Stimulated activated CD4-positive, alpha-beta T cell treated with anti-CD3 and anti-CD28 coated beads, Interleukin-15, amount 100 ng/mL, for 48 hours (primary cell): ENCODE measurements at places on chromosomes 2 and 18.

GRCh38 chr2:181578829-181579228, 78.1 kb downstream of the CERKL start:
- no peak for DNase-seq

DNA sequence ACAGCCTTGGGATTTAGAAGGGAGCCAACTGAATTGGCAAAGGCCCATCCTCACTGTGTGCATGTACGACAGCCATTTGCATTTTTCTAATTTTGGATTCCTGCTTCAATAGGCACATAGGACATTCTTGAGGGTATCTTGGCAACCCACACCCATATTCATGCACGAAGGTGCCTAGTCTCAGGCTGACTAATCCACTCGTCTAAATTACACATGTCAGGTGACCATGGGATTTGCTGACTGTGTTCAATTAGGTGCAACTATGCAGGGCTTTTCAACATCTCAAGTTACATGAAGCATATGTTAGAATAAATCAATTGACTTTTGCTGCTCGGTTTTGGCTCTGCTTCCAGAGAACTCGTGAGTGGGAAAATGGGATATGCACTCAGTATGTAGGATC, 249.7 kb downstream of the SP3 start:
- DNase-seq = no peak

DNA sequence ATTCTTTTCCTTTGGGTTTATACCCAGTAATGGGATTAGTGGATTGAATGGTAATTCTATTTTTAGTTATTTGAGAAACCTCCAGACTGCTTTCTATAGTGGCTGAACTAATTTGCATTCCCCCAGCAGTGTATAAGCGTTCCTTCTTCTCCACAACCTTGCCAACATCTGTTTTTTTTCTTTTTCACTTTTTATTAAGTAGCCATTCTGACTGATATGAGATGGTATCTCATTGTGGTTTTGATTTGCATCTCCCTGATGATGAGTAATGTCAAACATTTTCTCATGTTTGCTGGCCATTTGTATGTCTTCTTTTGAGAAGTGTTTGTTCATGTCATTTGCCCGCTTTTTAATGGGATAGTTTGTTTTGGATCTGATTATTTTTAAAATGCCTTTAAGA, 64.1 kb upstream of the MEIS1 start:
- no peak for DNase-seq

GRCh38 chr2:140905083-140905781, 1225.6 kb downstream of the LRP1B start:
- DNase-seq = no peak

- DNase-seq = no peak
Measured at GRCh38 chr18:9101730-9102507, 580 bp upstream of the NDUFV2 start.

GRCh38 chr18:3723554-3723953, 273.6 kb downstream of the TGIF1 start:
- no peak for DNase-seq

DNA sequence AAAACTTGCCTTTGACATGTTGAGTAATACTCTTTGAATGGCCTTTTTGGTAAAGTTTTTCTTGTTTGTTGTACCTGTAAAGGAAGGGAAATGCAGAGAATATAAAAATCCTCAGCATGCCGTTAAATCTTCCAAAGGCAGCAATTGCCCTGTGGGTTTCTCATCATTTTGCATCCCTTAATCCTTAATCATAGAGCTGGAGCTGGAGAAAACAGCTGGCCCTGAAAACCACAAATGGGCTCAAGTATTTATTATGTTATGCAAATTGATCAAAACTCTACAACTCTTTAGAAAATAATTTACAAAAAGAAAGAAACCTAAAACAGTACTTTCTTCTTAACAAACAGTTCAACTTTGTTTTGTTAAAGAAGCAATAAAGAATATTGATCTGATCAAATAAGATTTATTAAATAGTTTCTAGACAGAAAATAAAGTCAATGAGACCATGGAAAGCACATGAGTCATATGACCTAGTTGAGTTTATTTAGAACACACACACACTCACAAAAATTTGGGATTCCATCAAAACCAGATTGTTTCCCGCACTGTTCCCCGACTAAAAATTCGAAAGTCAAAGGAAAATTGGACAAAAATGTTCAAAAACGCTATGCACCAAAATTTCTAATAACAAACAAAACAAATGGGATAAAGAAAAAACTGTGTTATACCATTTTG, 309.0 kb downstream of the GULP1 start:
- no peak for DNase-seq

- no peak for DNase-seq
Measured at GRCh38 chr2:227848586-227848985, 22.8 kb upstream of the DAW1 start.

GRCh38 chr18:78127041-78127440, 852.6 kb upstream of the SALL3 start:
- DNase-seq = no peak

- DNase-seq = no peak
Measured at GRCh38 chr2:121536850-121537557, 6.3 kb downstream of the RNU4ATAC start.

GRCh38 chr2:28499282-28499681, 3.4 kb downstream of the PLB1 start:
- DNase-seq = no peak

DNA sequence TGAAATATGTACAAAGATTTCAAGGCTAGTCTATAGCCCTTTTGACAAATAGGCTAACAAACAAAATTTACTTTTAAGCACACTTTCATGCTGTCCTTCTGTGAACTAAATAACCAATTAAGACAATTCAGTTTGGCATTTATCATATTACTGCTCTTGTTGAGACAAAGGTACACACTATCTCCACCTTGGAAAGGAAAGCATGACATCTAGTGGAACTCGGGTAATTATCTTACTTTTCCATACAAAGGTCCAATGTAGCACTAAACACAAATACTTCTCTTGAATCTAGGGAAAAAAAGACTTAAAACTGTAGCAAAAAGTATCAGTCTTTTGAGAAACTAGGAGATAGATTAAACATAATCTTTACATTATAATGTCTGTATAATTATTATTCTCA, 125.0 kb upstream of the CD226 start:
- DNase-seq = no peak

- no peak for DNase-seq
Measured at GRCh38 chr2:124816007-124816406, 790.9 kb downstream of the CNTNAP5 start.

DNA sequence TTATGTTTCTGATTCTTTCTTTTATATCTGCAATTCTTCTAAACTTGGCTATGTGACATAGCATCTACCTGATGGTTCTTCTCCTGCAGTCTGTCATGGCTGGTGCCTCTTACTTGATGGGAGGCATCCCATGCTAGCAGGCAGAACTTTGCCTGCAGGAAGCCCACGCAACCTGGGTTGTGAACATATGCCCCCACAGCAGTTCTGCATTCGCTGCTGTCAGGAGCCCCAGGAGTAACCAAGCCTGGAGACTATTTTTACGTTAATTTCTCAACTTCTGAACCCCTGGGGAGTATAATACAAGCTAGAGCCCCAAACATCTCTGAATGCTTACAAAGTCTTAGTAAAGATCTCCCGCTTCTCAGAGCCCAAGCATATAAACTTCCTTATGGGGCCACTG, 12.1 kb downstream of the FAM168B start:
- no peak for DNase-seq

DNA sequence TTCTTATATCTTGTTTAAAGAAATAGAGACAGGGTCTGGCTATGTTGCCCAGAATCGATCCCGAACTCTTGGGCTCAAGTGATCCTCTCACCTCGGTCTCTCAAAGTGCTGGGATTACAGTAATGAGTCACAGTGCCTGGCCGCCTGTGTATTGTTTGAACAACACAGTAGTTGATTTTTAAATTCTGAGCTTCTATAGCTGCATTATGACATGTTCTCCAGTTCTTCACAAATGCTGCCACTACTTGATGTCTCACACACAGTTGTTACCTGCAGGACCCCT, 7.7 kb upstream of the RHOB start:
- no peak for DNase-seq

DNA sequence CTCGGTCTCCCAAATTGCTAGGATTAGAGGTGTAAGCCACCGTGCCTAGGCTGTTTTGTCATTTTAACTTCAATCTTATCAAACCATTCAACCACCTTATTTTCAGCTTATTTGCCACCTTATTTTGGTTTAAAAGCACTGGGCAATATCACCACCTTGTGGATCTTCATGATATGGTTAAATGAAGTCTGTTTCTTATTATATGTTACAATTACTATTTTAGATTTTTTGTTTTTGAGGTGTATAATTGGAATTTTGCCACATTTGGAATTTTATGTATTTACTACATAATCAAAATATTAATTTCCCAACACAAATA, 43.8 kb upstream of the SCN9A start:
- no peak for DNase-seq

- DNase-seq = no peak
Measured at GRCh38 chr2:157377861-157378260, 52.2 kb upstream of the ERMN start.

- no peak for DNase-seq
Measured at GRCh38 chr2:180000434-180000833, 6.7 kb downstream of the CWC22 start.

GRCh38 chr18:75723521-75724340, 296.2 kb upstream of the SMIM21 start:
- no peak for DNase-seq

DNA sequence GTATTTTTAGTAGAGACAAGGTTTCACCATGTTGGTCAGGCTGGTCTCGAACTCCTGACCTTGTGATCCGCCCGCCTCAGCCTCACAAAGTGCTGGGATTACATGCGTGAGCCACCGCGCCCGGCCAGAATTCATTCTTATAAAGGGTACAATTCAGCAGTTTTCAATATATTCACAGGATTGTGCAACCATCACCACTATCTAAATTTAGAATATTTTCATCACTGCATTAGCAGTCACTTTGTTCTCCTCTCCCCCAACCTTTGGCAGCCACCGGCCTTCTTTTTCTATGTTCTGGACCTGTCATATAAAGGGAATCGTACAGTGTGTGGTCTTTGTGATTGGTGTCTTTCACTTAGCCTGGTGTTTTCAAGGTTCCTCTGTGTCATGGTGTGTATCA, 40.7 kb downstream of the TCF7L1 start:
- DNase-seq = no peak

- DNase-seq = no peak
Measured at GRCh38 chr2:38216886-38217285, 140.9 kb upstream of the CYP1B1 start.

DNA sequence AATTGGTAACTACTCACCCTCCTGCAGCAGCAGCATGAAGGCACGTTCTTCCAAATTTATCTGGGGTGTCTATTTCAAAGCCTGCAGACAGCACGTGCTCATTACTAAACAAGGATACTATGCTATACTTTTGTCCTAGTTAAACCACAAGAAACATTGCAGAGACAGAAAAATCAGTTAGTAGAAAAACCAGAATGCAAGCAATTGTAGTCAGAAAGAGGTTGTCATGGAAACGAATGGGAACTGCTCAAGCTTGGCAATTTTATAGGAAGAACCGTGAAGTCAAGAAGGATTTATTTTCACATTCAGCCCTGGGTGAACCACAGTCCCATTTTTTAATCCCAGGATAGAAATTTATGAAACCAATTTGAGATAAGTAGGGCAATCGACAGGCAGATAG, 162.2 kb upstream of the PGAP1 start:
- DNase-seq = no peak

DNA sequence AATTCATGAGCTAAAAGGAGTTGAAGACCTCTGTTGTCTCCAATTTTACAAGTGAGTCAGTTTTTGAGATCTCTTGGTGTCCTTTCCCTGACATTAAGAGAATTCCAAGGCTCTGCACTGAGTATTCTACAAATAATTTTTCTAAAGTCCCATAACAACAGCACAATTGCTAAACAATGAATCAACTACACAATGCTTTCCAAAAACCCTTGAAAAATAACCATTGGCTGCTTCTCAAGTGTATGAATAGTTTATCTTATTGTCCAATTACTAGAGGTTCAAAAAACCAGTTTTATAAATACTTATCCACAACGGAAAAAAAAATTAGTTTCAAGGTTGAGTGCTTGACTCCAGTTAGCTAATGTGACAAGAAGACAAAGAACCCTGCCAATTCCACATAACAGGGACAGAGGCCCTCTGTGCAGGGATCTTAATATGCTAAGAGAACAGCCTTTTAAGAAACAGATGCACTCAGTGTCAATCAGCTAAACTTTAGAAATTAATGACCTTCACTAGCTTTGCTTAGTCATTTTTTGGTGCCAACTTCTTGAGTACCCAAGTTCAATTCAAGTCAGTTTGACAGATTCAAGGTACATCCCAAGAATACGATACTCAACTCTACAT, 266.6 kb upstream of the CYP26B1 start:
- no peak for DNase-seq

DNA sequence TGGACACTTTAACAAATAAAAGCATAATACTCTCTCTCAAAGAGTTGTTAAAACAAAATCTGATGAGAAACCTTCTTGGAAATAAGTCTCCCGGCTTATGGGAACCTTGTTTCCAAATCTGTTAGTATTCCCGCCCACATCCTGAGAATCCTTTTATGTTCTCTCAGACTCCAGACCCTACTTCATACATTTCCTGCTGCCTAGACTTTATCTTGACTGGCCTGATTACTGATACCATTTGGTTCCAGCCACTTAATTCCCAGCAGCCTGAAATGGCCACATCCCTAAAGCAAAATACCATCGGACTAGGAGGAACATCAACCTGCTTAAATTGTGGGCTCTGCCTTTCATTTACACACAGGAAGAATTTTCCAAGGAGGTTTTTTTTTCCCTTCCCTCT, 79.1 kb upstream of the CYP1B1 start:
- DNase-seq = no peak

DNA sequence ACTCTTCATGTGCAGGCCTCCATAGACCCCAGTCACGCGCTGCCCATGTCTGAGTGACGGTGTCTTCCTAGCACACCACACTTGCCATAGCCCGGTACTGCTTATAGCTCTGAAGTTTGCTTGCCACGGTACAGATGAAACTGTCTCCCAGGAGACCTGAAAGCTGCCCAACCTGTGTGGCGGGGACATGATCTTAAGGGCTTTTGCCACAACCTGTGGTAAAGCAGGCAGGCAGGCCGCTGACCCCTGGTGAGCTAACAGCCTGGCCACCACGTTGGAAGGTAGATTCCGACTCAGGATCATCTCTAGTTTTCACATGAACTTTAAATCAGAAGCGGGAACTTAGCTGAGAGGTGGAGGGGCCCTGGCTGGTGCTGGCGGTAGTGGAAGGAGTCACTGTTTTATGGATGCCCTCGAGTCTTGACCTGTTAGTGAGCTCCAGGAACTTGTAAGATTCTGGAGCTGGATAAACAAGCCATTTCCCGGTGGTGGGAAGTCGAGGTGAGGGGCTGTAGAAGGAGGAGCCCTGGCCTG, 153.3 kb downstream of the ZNF236 start:
- DNase-seq = no peak

DNA sequence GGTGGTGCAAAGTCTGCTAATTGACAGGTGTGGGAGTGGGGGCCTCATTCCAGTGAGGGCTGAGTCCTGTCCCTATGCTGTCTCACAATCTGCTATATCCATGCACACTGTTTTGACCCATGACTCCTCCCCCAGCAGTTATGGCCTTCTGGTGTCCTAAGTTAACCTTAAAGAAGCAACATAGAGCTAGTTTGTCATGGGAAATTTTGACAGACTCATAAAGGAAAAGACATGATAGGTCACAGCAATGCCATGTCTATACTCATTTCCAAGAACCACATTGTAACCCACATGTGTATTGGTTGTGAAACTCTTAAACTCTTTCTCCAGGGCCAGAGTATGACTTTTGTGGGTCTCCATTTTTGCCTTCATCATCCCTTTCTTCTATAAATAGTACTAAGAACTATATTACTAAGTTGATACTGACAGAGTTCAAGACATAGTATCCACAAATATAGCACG, 78.2 kb upstream of the SLC1A4 start:
- DNase-seq = peak; percentile 6

- no peak for DNase-seq
Measured at GRCh38 chr2:70834881-70835280, 735 bp downstream of the CD207 start.
